ENCODE measurements at places on chromosomes 1 and 21.

DNA sequence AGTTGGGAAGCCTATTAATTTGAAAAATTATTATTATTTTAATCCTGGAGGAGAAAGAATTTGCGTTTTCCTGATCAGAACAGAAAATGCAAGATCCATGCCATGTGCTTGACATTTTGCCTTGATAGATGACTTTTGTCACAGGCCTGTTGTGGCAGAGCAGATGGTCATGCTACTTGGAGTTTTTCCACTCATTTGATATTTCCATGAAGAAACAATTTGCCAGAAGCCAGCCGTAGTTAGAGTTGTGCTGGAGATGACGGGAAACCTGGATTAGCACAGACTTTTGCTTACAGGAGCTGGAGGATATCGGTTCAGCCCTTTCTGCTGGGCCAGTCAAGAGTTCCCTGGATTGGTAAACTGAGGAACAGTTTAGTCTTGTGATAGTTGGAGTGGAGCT lies 3.2 kb downstream of the RCAN3 start:
- no peak for DNase-seq

- no peak for DNase-seq
Measured at GRCh38 chr1:21899987-21900386, 37.1 kb downstream of the HSPG2 start.

DNA sequence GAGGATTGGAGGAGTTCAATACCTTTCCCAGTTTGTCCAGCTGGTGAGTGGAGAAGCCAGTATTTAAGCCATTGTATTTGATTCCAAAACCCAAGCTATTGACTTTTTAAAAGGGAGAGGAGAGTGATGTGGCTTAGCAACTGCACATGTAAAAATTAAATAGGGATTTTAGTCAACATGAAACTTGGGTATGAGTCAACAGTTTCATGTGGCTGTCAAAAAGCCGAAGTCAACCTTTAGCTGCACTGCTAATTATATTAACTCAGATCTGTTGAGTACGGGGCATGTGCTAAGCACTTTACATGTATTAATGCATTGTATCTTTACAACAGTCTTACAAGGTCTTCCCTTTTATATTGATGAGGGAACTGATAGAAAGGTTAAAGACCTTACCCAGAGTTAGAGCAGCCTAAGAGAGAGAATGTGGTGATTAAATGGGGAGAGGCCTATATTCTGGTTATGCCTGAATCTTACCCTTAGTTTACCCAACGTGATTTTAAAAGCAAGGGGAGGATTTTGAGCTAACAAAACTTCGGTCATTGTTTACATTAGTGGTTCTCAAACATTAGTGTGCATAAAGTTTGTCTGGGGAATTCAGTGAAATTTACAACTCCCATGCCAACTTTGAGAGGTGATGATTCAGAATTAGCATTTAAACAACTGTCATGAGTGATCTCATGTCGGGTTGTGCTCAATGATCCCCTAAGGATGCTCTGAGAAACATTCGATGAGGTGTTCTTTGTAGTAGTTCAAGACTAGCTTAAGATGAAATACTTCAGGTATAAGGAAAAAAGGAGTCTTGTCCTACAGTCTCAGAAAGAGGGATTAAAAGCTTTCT lies 6.9 kb upstream of the SLC35F3 start:
- DNase-seq = no peak

GRCh38 chr1:39958403-39959200 lies 3.7 kb downstream of the MFSD2A start:
- no peak for DNase-seq

DNA sequence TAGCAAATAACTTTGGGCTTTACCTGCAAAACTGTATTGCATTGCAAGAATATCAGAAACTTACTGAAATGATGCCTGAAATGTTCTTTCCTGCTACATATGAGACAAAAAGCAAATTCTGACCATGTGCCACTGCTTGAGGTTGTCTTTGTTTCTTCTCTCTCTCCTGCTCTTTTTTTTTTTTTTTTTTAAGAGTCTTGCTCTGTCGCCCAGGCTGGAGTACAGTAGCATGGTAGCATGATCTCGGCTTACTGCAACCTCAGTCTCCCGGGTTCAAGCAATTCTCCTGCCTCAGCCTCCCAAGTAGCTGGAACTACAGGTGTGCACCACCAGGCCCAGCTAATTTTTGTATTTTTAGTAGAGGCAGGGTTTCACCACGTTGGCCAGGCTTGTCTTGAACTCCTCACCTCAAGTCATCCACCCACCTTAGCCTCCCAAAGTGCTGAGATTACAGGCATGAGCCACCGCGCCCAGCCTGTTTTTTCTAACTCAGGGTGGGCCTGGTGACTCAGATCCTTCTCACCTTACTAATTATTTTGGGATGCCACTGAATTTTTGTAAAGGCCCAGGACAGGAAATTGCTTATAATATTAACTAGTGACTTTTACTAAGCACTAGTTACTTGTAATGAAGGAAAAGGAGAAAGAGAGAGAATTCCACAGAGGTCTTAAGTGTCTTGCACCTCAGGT lies 35.9 kb downstream of the DNASE2B start:
- no peak for DNase-seq

- peak; percentile 9 for DNase-seq
Measured at GRCh38 chr1:53552981-53553733, 94.0 kb downstream of the DMRTB1 start.

DNA sequence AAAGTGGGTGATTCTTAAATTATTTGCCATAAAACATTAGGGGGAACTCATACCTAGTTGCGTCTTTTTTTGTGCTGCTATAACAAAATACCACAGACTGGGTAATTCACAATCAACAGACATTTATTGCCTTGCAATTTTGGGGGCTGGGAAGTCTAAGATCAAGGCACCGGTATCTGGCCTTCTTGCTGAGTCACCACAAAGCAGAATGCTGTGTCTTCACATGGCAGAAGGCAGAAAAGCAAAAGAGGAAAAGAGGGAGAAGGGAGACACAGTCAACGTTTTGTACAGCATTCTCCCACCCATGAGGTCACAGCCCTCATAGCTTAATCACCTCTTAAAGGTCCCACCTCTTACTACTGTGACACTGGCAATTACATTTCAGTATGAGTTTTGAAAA lies 291.0 kb downstream of the CHRM3 start:
- DNase-seq = no peak

DNA sequence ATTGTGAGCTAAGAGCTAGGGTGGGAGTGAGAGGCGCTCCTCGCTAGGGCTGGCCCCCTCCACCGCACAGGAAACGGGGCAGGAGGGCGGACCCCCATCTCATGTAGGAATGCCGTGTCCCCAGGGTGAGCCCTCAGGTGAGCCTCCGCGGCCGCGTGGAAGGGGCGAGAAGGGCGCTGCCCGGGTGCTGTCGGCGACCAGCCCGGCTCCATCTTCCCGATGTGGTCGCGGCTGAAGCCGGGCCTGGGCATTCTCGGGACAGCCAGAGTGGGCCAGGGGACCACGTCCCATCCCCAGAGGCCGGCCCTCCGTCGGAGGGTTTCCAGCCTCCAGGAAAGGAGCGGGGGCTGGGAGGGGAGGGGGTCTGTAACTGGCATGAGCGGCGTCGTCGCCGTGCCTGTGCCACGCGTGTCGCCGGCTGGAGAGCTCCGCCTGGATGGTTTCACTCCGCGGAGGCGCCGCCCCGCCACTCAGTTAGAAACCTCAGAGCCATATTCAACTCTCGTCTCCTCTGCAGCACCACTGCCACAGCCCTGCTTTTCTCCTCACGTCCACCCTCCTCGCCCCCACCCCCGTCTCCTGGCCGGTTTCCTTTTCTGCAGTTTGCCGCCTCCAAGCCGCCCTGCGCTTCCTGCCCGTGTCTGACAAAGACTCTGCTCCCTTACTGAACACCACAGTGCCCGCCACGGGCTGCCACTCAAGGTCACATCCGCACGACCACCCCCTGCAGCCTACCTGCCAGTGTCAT lies at the start of gene TMEM269:
TSS of gene TMEM269 (plus strand) at position 46 of the 748 bp plus-strand sequence. CDS start 4,903 bp downstream, outside the sequence.
- no peak for DNase-seq

DNA sequence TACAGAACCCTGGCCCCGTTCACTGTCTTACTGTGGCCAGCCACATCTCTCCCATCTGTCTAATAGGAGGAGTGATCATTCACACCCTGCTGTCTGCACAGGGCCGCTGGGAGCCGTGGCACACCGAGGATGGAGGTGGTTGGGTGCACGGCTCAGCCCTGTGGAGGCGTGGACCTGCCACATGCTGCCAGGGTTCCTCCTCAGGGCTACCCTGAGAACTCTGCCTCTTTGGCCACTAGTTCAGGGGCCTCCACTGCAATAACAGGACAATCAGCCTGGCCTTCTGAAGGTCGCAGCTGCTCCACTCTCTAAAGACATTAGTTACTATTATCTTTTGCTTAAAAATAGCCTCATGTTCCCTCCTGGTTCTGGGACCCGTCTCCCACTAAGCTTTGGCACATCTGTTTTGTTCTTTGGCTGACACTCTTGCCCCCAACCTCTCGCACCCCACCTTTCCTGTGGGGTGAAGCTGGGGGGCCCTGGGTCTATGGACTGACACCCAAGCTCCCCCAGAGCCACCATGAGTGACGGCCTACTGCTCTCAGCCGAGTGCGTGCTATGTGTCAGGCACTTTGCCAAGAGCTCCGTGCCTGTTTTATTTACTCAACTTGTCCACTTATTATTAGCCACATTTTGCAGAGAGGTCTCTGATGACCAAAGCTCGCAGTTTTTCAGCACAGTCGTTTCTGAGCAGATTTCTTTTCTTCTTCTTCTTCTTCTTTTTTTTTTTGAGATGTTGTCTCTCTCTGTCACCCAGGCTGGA lies 66.3 kb downstream of the ARHGEF10L start:
- DNase-seq = no peak

DNA sequence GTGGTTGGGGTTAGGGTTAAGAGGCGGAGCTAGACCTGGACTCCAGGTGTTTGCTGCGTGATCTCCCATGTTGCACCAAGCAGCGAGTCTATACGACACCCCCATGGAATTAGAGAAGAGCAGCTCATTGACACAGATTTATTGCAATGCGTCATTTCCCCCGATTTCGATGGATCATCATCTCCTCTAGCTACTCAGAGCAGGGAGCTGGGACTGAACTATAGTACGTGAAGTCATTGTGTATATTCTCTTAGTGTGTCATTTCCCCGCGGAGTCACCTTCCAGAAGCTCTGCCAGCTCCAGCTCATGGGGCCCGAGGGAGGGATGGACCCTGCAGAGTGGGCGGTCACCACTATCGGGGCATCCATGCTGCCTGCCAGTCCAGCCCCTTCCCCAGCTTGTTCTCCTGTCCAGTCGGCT lies 7.5 kb upstream of the C2CD2 start:
- peak; percentile 55 for DNase-seq

DNA sequence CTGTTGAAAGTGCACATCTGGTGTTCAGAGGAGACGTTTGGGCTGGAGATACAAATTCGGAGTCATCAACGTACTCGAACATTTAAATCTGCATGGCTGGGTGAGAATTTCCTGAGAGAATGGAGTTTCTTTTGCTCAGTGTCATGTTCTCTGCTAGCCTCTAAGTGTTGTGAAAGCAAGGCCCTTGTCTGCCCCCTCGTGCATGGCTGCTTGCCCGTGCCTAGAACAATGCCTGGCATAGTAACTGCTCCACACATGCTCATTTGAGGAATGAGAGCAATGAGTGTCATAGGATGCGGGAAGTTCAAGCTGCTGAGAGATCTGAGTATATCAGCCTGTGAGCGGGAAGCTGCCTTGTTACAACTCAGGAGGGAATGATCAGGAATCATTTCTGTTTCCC lies 171.1 kb upstream of the CSF3R start:
- no peak for DNase-seq

DNA sequence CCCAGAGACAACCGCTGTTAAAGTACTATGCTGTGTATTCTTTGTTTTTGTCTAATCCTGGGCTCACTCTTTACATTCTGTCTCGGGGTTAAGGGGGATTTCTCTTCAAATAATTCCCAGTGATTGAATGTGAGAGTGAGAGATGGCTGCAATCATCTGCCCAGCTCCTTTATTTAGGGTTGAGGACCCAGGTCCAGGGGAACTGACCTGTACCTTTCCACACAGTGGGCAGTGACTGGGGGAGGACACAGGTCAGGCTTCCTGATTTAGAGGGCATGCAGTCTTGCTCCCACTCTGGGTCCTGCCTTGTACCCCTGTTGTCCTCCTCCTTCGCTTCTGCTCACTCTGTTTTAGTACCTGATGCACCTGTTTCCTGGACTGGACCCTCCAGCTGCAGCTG lies 22.0 kb downstream of the PHGDH start:
- DNase-seq = no peak

GRCh38 chr1:173733912-173734311 lies 19.1 kb downstream of the KLHL20 start:
- no peak for DNase-seq

DNA sequence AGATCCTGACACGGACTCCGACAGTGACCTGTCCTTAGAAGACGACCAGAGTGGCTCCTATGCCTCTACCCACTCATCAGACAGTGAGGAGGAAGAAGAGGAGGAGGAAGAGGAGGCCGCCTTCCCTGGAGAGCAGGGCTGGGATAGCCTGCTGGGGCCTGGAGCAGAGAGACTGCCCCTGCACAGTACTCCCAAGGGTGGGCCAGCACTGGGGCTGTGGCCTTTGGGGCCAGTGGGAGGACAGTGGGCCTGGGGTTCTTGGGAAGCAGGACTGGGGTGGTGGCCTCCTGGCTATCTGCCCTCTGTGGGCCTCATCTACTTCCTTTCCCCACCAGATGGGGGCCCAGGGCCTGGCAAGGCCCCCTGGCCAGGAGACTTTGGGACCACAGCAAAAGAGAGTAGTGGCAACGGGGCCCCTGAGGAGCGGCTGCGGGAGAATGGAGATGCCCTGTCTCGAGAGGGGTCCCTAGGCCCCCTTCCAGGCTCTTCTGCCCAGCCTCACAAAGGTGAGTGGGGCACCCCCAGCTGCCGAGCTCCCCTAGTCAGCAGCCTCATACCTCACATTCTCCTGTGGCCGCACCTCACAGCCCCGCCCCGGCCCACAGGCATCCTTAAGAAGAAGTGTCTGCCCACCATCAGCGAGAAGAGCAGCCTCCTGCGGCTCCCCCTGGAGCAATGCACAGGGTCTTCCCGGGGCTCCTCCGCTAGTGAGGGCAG lies 10.0 kb downstream of the PSRC1 start:
- DNase-seq = no peak

GRCh38 chr1:200124309-200124708 lies 96.8 kb downstream of the NR5A2 start:
- no peak for DNase-seq

- DNase-seq = no peak
Measured at GRCh38 chr1:213531369-213532310, 456.1 kb upstream of the PROX1 start.

Data from left forelimb (tissue), 1 donor.